Uterine smooth muscle cell (primary cell): ENCODE measurements at places on chromosomes 12 and 14. TPM values are rescaled to one million over a fixed set of nuclear protein-coding genes. Genes with fewer than 3 reads are reported as not detected.

Gene DTX1
- under 0.01 TPM in 1 of 2 replicates, not detected in the other for total RNA-seq

Gene NYNRIN
- 9.1 and 13.2 TPM in 2 replicates for total RNA-seq

Gene IAPP
- not detected in 2 replicates for total RNA-seq

Gene DPPA3
- total RNA-seq, result not detected in 2 replicates

Gene BRAP
- total RNA-seq, result 18.0 and 19.4 TPM in 2 replicates

Gene LRFN5
- 25.5 and 42.6 TPM in 2 replicates for total RNA-seq

Gene TAS2R10
- total RNA-seq, result 0.44 and 0.50 TPM in 2 replicates

Gene KLRC2
- total RNA-seq, result not detected in 2 replicates
